ENCODE measurements at places on chromosomes 7 and 10. TPM values are rescaled to one million over a fixed set of nuclear protein-coding genes. Genes with fewer than 3 reads are reported as not detected.

DNA sequence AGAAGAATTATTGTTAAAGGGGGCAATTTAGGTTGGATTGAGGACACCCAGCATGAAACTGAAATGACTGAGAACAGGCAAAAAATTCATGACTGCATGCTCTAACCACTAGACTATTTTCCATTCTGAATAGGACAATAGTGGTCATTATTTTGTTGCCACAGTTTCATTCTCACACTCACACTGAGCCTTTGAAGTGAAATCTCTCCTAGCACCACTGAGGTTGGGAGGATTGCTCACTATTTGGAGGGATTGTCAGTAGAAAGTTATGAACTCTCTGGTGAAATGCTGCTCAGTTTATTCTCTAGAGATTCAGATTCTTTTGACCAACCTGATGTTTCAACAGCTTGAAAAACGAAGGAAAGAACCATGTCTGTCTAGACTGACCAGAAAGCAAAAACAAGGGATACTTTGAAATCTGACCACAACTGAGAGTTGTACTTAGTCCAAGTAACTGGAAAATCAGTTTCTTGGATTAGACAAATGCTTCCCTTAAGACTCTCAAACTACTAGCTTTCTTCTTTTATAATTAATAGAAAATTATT, 191.2 kb downstream of the DYNC1I1 start:
- DNase-seq = no peak

- DNase-seq = no peak
These were observed 44.5 kb downstream of the TAS2R16 start for GRCh38 chr7:122951006-122951405.

GRCh38 chr10:76729841-76730487, 907.6 kb downstream of the KCNMA1 start:
- no peak for DNase-seq

DNA sequence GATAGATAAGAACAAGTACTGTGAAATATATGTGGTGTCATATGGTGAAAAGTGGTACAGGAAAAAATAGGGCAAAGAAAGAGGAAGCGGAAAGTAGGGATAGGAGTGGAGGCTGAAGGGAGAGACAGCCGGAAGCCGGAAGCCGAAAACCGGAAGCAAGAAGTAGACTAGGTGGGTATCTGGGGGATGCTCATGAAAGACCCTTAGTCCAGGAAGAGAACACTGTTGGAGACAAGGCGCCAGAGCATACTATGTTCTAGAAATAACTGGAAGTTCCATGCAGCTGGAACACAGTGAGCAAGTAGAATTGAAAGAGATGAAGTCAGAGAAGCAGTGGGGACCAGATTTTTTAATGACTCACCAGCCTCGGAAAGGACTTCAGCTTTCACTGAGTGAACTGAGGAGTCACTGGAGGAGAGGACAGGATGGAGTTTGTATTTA, 22.5 kb downstream of the ST8SIA6 start:
- DNase-seq = no peak

DNA sequence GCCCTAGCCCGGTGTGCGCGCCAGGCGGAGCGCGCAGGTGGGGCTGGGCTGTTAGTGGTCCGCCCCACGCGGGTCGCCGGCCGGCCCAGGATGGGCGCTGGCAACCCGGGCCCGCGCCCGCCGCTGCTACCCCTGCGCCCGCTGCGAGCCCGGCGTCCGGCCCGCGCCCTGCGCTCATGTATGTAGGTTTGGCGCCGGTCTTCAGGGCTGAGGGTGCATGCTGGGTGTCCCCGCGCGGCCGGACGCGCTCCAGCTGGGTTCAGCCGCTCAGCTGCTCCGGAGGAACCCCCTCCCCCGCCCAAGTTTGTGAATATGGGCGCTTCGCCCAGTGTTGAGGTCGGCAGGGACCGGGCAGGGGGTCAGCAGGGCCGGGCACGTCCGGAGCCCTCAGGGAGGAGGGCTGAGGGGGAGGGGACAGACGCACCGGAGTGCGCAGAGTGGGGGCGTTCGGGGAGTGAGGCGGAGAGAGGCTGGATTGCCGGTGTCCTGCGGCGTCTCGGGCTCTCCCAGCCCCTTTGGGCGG, 559 bp downstream of the VWC2 start:
- peak; percentile 77 for DNase-seq

DNA sequence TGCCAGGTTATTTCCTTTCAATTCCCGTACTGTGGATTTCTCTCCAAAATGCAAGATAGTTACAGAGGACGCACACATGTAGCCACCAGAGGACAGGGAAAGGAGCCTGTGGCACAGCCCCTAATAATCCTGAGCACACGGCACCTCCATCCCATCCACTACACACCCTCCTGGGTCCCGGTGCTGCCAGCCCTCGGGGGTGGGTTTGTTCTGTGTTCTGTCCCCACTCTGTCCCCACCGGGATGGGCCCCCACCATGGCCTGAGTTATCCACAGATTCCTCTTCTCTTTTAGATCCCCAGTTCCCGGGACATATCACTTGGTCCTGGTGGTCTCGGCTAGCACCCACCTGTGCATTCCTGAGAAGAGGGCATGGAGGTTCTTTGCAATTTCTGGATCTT, 196.9 kb upstream of the PPP2R2D start:
- peak; percentile 39 for DNase-seq

DNA sequence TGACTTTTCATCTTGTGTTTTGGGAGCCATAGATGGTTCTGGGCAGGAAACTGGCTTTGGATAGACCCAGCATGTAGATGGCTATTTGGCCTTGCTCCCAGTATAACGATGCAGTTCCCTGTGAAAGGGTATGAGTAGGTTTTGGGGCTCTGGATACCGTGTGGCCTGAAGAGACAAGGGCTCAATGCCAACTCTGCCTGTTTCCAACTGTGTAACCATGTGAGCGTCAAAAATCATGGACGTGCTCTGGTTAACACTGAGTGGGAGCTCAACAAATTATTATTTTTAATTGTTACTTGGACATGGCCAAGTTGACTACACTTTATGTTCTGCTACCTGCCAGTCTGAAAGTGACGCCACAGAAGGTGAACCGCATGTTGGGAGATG, 41.8 kb downstream of the EGFR start:
- DNase-seq = no peak

GRCh38 chr7:158072991-158073730, 514.5 kb downstream of the PTPRN2 start:
- DNase-seq = no peak

DNA sequence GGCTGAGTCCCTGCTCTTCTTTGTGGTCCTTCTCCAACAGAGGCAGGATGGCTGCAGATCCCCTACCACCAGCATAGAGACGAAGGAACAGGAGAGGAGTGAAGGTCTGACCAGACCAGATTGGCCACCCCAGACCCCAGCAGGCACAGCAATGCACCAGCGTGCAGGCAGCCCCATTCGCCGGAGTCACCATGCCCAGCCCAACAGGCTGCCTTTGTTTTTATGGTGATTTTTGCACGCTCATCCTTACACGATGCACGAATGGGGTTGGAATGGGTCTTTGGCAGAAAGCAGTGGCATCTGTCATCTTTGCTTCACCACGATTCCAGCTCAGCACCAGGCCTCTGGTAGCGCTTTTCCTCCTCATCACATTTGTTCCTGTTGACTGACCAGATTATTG, 427.6 kb downstream of the INHBA start:
- no peak for DNase-seq

- no peak for DNase-seq
These were observed 97.9 kb downstream of the TSPAN12 start for GRCh38 chr7:120760050-120760449.

DNA sequence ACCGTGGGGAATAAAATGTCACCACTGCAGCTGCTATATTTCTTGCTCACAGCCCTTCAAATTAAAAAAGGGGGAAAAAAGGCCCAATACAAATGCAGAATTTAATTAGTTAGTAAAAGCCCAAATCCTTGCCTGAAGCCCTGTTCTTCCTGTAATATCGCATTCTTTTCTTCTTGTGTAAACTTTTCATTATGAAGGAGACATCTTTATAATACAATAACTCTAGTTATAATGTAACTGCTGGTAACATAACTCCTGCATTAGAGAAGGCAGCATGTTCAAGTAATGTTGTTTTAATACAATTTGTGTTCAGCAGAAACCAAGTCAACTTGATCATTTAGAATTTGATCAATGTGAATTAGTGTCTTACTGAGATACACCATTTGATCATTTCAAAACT, 250.9 kb downstream of the CHCHD3 start:
- DNase-seq = no peak

GRCh38 chr10:111175787-111176186, 99.0 kb downstream of the ADRA2A start:
- DNase-seq = no peak

- DNase-seq = no peak
These were observed 994 bp upstream of the CYP51A1 start for GRCh38 chr7:92135052-92135889.

FOXK1 gene
- 29.7 TPM for total RNA-seq

TRIL gene
- total RNA-seq = 2.6 TPM

CXCL12 gene
- total RNA-seq = 121 TPM

NPC1L1 gene
- 0.19 TPM for total RNA-seq

CREB5 gene
- 43.1 TPM for total RNA-seq

ITIH5 gene
- total RNA-seq = 8.4 TPM
